NCI-H526 treated with DMSO at 0.1 percent for 48 hours (cell line): ENCODE measurements at places on chromosomes 5 and 9.

- DNase-seq = no peak
Observed at GRCh38 chr5:9245071-9245470, 300.8 kb downstream of the SEMA5A start.

DNA sequence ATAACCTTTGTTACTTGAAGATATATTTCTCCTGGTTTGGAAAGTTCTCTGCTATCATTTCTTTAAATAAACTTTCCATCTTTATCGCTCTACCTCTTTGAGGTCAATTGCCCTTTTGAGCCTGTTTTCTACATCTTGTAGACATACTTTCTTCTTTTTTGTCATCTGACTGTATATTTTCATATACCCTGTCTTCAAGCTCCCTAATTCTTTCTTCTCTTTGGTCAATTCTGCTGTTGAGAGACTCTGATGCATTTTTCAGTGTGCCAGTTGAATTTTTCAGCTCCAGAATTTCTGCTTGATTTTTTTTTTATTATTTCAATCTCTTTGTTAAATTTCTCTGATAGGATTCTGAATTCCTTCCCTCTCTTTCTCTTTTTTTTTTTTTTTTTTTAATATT is 511.2 kb upstream of the GRAMD2B start:
- DNase-seq = no peak

DNA sequence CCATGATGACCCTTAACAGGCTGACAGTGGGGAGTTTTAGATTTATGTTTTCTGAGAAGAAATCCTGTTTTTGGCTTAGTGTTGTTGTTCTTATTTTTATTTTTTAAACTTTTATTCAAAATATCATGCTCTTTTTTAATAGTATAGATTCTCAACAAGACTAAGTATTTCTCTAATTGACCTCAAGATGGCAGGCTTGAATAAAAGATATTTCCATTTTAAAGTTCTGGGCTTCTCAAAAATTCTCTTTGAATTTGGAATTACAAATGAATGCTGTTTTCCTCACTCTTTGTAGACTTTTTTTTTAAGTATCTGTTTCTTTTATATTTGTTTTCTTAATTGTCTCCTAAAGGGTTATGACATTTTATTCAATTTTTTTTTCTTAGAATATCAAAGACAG is 50.0 kb upstream of the SH3GL2 start:
- peak; percentile 3 for DNase-seq

- DNase-seq = no peak
Observed at GRCh38 chr9:134403292-134403681, 77.0 kb downstream of the RXRA start.

- DNase-seq = no peak
Observed at GRCh38 chr9:136087741-136088480, 7.2 kb downstream of the NACC2 start.

- DNase-seq = no peak
Observed at GRCh38 chr9:121262423-121262822, 5.5 kb upstream of the GSN start.
